Vein endothelial cell (primary cell): ENCODE measurements at places on chromosomes 2 and 18. TPM values are rescaled to one million over a fixed set of nuclear protein-coding genes. Genes with fewer than 3 reads are reported as not detected.

ZNF385B gene
- total RNA-seq, result not detected in 2 replicates

HOXD10 gene
- 2.2 and 2.3 TPM in 2 replicates for total RNA-seq

PRSS56 gene
- not detected in 2 replicates for total RNA-seq

NOL4 gene
- 0.29 TPM in 1 of 2 replicates, not detected in the other for total RNA-seq

MBP gene
- 4.6 and 5.5 TPM in 2 replicates for total RNA-seq

GALM gene
- 6.9 and 9.0 TPM in 2 replicates for total RNA-seq

NEU4 gene
- total RNA-seq, result not detected in 2 replicates

ITGB6 gene
- total RNA-seq, result under 0.01 and 0.10 TPM in 2 replicates

CTAGE1 gene
- total RNA-seq, result under 0.01 TPM in 1 of 2 replicates, not detected in the other

NCKAP5 gene
- 0.96 and 2.0 TPM in 2 replicates for total RNA-seq

UPP2 gene
- not detected in 2 replicates for total RNA-seq

C2orf92 gene
- total RNA-seq, result 2.0 and 2.3 TPM in 2 replicates

HADHA gene
- total RNA-seq, result 162 and 170 TPM in 2 replicates

ZSWIM2 gene
- total RNA-seq, result under 0.01 and 0.10 TPM in 2 replicates

CRYBA2 gene
- not detected in 2 replicates for total RNA-seq

SATB2 gene
- 1.3 and 1.5 TPM in 2 replicates for total RNA-seq

KCNG2 gene
- total RNA-seq, result not detected in 2 replicates

FEV gene
- not detected in 2 replicates for total RNA-seq

RNF149 gene
- 53.6 and 83.2 TPM in 2 replicates for total RNA-seq

SLC30A3 gene
- total RNA-seq, result 3.2 and 11.8 TPM in 2 replicates
